NCI-H1048 (cell line): ENCODE measurements at places on chromosomes 1 and 21.

DNA sequence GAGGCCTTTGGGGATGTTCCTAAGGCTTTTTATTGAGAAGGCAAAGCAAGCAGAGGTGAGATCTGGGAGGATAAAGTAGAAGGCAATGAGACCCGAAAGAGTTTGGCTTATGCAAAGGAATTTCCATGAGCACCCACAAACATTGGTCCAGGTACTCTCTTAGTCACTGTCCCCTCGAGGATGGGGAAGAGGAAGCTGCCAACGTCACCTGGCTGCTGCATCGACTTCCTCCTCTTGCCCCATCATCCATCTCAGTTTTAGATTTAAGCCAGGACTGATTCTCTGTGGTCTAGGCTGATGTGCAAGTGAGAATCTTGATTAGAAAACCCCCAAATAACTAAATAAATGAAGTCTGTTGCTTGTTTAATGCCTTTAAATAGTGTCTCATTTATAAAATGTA is 28.7 kb downstream of the RUNX1 start:
- DNase-seq, result no peak

DNA sequence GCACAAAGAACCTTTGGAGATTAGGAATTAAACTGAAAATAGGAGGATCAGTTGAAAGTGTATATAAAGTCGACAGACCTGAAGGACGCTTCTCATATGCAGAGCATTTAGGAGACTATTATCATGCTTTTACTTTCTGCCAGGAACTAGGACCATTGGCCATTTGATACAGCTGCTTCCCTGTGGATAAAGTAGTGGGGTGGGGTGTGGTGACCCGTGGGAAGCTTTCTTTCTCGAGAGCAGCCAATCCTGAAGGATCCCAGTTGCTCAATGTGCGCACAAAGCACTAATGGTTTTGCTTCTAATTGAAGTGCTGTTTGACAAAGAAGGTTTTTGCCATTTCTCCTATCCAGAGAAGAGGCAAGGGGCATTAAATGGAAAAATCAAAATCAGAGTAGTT is 14.9 kb upstream of the CD55 start:
- DNase-seq, result no peak

DNA sequence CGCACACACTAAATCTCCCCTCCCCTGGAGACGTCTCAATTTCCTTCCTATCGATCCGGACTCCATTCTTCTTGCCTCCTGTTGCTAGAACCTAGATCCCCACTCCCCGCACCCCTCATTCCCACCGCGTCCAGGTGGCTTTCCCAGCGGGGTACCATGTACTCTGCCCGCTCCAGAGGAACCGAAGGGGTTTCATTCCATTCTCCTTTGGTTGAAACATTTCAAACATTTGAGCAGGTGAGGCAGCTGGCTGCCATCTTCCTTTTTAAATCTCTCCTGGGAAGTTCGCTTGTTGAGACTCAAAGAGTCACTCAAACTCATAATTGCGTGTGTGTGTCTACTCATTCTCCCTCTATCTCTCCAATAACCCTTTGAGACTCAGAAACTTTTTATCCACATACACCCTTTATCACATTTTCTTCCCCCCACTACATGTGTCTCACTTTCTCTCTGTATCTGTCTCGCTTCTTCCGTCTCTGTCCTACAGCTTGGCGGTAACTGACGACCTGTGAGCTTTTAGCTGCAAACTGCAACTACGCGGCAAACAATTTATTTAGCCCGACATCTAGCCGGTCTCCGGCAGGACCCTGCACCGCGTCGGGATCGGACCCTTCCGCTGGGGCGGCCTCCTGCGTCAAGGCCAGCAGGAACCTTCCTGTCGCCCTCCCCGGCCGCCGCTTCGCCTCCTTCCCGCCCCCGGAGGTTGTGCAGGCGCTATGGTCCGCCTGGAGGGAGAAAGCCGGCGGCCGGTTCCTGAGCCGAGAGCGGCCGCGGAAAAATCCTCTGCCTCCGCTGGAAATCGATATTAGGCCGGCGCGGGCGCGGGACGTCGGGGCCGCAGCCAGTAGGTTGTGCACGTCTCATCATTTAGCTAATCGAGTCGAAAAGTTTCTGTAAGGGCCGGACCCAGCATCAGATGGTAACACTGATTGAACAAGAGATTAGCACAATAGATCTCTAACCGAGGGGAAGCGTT is 3.0 kb upstream of the FOXD3 start:
- DNase-seq, result no peak

- no peak for DNase-seq
Measured at GRCh38 chr21:46065914-46066551, 31.9 kb upstream of the COL6A2 start.

DNA sequence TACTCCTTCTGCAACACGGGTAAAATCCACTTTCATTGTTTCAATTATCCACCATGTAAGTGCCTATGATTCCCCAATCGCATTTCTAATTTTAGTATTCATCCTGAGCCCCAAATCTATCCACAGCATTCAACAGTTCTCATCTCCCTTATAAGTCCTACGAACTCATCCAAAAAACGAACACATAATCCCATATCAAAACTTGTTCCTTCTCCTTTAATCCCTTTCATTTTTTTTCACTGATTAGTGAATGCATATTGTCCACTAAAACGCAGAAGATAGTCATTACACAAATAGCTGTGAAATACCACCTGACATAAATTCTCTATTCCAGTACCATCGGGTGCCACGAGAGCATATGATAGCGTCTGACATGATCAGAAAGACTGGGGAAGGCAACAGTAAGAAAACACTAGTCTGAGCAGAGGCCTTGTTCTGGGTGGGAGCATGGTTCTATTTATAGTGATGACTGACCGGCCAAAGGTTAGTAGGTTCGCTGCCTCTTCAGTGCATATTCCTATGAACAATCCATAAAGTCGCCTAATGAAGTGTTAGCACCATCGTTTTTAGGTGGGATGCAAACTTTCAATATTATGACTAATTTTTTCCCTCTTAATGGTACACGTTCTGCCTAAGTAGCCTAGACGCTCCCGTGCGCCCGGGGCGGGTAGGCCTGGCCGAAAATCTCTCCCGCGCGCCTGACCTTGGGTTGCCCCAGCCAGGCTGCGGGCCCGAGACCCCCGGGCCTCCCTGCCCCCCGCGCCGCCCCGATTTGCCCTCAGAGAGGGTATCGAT is 648 bp downstream of the ATP5PF start:
- DNase-seq, result no peak

GRCh38 chr1:99737016-99737415 is 29.4 kb downstream of the FRRS1 start:
- no peak for DNase-seq

DNA sequence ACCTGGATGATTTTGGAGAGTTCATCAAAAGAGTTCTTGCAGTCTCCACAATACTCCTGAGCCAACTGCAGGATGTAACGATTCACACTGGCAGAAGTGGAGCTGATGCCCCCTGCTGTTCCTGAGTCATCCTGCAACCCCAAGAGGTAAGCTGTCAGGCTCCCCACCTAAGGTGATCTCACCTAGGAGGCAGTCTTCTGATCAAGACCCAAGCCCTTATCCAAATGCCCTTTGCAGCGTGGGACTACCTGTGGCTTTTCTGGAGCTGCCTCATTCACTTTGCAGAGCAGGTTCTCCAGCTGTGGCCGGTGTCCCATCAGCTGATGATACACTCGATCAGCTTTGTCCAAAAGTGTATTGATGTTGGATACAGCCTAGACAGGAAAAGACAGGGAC is 96.4 kb downstream of the UBR4 start:
- DNase-seq, result no peak

DNA sequence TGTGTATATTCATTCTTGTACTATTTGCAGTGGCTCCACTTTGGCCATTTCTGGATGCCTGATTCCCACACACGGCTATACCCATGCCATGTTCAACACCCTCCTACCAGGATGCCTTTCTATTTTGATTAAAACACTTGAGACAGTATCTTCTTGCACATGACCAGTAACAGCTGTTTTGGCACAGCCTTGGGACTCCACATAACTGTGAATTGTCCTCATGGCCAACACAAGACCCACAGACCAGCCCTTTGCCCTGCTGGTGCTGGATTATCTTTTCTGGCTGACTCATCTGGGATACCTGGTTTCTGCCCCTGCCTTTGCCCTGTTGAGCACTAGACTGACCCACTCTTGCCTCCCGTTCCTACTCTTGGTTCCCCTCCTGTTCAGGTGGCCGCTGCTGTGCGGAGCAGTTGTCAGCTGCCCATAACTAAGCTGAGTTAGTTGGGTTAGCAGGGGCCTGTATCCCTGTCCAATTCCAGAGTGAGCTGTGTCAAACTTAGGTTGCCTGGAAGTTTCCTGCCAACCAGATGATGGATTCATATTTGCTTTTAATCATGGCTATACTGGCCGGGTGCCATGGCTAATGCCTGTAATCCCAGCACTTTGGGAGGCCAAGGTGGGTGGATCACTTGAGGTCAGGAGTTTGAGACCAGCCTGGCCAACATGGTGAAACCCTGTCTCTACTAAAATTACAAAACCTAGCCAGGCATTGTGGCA is 10.8 kb upstream of the EYA3 start:
- DNase-seq, result no peak
